Right renal cortex interstitium (tissue), 3 donors: ENCODE measurements at places on chromosomes 6 and 20. TPM values are rescaled to one million over a fixed set of nuclear protein-coding genes. Genes with fewer than 3 reads are reported as not detected.
A peak's percentile ranks its signal among the peaks of the same experiment; 100 is the strongest.

FAM83D gene
- 14.3 TPM for polyA plus RNA-seq

PI3 gene
- not detected for polyA plus RNA-seq

HLA-DQB1 gene
- polyA plus RNA-seq, result 7.7 TPM

GRCh38 chr6:26216359-26216885 lies 129.2 kb downstream of the HFE start:
- DNase-seq, result peak; percentile 100

DNA sequence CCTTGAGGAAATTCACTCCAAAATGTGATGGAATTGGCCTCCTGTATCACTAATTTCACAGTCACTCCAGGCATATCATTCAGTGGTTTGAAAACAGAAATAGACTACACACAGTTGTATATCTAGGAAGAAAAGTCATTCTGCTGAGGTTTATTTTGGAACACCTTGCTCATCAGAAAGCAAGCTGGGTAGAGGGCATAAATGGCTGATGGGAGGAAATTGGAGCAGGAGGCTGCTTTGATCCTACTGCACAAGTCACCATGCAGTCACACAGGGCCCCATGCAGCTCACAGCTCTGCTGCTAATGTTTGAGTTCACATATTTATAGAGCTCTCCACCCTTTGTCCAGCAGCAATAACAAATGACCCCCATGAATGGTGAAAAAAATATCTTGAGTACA lies 12.3 kb downstream of the NHLRC1 start:
- no peak for DNase-seq

DNA sequence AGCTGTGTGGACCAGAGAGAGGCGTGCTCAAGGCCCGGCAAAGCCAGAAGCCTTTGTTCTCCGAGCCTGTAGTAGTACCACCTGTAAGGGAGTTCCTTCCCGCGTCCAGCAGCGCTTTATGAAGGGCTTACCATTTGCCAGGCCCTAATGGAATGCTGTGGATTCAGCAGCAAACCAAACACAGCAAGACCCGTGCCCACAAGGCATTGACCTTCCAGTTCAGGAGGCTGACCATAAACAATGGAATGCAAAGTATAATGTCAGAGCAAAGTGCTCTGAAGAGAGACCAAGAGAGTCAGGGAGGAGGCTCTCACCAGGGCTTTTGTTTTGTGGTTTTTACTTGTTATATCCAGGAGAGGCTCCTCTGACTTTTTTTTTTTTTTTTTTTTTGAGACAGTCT lies 209.8 kb downstream of the ZMYND8 start:
- DNase-seq, result no peak

- DNase-seq, result no peak
Measured at GRCh38 chr6:87628424-87628823, 38.5 kb downstream of the ORC3 start.
